ENCODE measurements at places on chromosomes 3 and 15. TPM values are rescaled to one million over a fixed set of nuclear protein-coding genes. Genes with fewer than 3 reads are reported as not detected.

The ISG20 gene
- 13.3 TPM for total RNA-seq

The HRG gene
- total RNA-seq: not detected

The TMEM42 gene
- 7.9 TPM for total RNA-seq

The GP9 gene
- not detected for total RNA-seq

The PLA2G4E gene
- not detected for total RNA-seq

The CSTA gene
- 3.6 TPM for total RNA-seq

The DAZL gene
- not detected for total RNA-seq

- no peaks in the 10 kb centered on the region for H3K27me3 ChIP-seq
- H3K27ac ChIP-seq: no peak overlapping the region
- no peak overlapping the region for H3K4me3 ChIP-seq
- no peaks in the 10 kb centered on the region for H3K4me1 ChIP-seq
- no peak for DNase-seq
- H3K36me3 ChIP-seq: no peaks in the 10 kb centered on the region
Measured at GRCh38 chr3:10929978-10930665, 62.4 kb upstream of the SLC6A1 start.

- H3K27me3 ChIP-seq: no peaks in the 10 kb centered on the region
- no peak for DNase-seq
- no peak overlapping the region for H3K4me3 ChIP-seq
- no peak overlapping the region for H3K27ac ChIP-seq
- H3K36me3 ChIP-seq: no peaks in the 10 kb centered on the region
Measured at GRCh38 chr3:61180206-61180605, 71.0 kb downstream of the FHIT start.

DNA sequence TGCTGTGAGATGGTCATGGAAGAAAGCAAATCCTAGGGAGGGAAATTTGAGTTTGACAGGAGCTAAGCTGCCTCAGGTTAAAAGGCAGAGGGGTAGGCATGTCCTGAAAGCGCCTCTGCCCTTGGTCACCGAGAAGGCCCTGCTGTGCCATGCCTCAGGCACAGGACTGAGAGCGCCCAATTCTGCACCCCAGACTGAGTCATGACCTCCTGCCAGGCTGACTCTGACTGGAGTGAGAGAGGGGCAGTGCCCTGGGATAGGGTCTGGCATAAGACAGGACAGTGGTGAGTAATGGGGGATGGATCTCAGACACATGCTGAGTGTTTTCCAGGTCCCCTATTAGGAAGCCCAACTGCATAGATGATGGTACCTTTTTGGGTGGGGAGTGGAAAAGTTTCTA is 44.4 kb downstream of the EPHB1 start:
- H3K4me1 ChIP-seq: no peaks in the 10 kb centered on the region
- H3K4me3 ChIP-seq: no peak overlapping the region
- peaks cover 2% of the 10 kb centered on the region for H3K27me3 ChIP-seq
- H3K36me3 ChIP-seq: no peaks in the 10 kb centered on the region
- H3K27ac ChIP-seq: no peak overlapping the region
- DNase-seq: no peak

- no peaks in the 10 kb centered on the region for H3K36me3 ChIP-seq
- no peak overlapping the region for H3K4me3 ChIP-seq
- H3K27me3 ChIP-seq: no peaks in the 10 kb centered on the region
- no peak for DNase-seq
Measured at GRCh38 chr3:58799271-58799670, 132.7 kb upstream of the FAM3D start.

DNA sequence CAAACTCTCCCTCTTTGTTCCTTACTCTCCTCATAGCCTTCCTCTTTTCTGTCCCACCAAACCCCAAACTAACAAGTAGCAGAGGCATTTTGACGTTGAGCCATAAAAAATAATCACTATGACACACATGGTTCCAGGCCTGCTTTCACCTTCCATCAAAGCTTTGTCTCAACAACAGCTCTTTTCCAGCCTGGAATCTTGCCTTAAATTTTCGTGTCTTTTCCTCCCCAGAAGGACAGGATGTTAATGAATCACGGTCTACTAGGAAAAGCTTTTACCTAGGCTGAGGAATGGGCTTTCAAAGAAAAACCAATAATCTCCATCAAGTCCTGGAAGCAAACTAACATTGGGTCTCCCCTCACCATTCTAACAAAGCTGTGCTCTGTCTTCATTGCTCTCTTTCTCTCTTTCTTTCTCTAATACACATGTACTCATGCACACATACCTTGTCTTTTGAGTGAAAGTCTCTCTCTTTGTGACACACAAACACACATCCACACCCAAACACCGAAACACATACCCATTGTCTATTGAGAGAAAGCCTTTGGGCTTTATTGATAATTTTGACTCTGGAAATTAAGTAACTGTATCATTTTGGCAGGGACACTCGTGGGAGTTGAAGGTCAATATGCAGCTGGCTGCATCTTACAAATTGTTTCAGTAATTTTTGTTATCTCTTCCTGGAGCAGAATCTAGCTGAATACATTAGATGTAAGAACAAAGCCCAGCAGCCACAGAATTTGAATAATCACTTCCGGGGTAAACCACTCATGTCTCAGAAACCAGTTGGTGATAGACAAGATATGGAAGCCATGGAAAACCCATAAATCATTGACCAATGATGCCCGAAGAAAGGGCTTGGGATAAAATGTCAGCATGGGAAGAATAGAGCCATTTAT is 107.4 kb upstream of the SLC4A7 start:
- no peaks in the 10 kb centered on the region for H3K27me3 ChIP-seq
- no peaks in the 10 kb centered on the region for H3K36me3 ChIP-seq
- DNase-seq: no peak
- no peak overlapping the region for H3K4me3 ChIP-seq
- H3K4me1 ChIP-seq: no peaks in the 10 kb centered on the region

DNA sequence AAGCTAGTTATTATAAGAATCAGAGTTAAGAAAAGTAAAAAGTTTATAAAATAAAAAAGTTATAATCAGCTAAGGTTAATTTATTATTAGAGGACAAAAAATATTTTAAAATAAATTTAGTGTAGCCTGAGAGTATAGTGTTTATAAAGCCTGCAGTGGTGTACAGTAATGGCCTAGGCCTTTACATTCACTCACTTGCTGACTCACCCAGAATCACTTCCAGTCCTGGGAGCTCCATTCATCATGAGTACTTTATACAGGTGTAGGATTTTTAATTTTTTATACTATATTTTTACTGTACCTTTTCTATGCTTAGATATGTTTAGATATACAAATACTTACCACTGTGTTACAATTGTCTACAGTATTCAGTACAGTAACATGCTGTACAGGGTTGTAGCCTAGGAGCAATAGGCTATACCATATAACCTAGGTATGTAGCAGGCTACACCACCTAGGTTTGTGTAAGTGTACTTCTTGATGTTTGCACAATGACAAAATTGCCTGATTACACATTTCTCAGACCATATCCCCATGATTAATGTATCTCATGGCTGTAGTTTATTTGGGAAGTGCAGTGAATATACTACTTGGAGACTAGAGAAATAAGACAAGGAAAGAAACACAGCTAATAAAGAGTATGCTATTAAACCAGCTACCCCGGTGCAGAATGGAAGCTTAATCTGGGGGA is 101.9 kb upstream of the GALNT15 start:
- no peaks in the 10 kb centered on the region for H3K4me1 ChIP-seq
- H3K27me3 ChIP-seq: no peaks in the 10 kb centered on the region
- no peaks in the 10 kb centered on the region for H3K36me3 ChIP-seq
- DNase-seq: no peak
- no peak overlapping the region for H3K4me3 ChIP-seq
- H3K27ac ChIP-seq: no peak overlapping the region

DNA sequence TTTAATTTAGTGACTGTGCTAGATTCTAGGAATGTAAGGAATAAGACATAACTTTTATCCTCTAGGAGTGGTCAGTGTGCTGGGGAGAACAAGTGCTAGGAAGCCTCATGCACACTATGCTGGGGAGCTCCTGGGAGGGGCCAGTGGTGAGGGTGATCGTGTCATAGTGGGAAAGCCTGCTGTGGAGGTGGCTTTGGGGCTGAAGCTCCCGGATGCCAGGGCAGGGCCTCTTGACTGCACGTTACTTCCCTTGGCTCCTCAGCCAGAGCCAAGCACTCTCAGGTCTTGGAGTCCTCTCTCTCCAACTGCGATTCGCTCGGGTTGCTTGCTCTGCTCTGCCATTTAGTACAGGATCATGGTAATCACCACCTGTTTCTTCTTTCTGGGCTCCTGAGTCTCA is 33.6 kb downstream of the SQOR start:
- no peak for DNase-seq
- H3K36me3 ChIP-seq: no peaks in the 10 kb centered on the region
- H3K4me1 ChIP-seq: peaks cover 2% of the 10 kb centered on the region
- no peak overlapping the region for H3K27ac ChIP-seq

DNA sequence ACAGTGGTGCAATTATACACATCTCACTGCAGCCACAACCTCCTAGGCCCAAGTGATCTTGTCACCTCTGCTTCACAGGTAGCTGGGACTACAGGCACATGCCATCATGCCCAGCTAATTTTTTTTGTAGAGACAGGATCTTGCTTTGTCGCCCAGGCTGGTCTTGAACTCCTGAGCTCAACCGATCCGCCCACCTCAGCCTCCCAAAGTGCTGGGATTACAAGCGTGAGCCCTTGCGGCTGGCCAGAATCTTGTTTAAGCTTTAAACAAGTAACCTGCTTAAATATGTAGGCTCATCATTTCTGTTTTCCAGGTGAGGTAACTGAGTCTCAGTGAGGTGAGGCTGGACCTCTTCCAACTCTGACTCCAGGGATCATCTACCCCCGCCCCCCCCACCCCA is 7.7 kb upstream of the PSTPIP1 start:
- no peak overlapping the region for H3K4me3 ChIP-seq
- no peaks in the 10 kb centered on the region for H3K27me3 ChIP-seq
- H3K36me3 ChIP-seq: no peaks in the 10 kb centered on the region
- H3K27ac ChIP-seq: no peak overlapping the region

DNA sequence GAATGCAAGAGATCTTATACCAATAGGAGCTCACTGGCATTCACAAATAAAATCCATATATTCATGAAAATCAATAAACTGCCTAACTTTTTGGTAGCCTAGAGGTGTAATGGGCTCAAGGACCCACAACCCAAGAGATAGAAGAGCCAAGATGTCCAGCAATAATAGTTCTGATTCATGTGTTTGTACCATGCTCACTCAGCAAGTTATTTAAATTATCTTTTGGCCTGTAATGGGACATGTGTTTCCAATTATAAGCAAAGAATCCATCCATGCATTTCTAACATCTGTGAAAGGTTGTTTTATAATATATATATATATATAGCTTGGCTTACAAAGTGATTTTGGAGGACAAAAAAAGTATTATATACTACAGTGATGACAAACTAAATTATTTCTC is 29.7 kb upstream of the SHC4 start:
- H3K27ac ChIP-seq: no peak overlapping the region
- DNase-seq: no peak
- no peak overlapping the region for H3K4me3 ChIP-seq
- no peaks in the 10 kb centered on the region for H3K27me3 ChIP-seq
- H3K36me3 ChIP-seq: peaks cover 5% of the 10 kb centered on the region

GRCh38 chr15:56733136-56734012 is at the start of gene ZNF280D:
ZNF280D (minus strand) TSS chr15:56733509; CDS start chr15:56707109, 26,400 bp downstream.
- peak within 1 kb of the TSS; percentile 74 for H3K4me3 ChIP-seq
- no peaks in the 10 kb centered on the region for H3K27me3 ChIP-seq
- DNase-seq: peak; percentile 95
- peak within 1 kb of the TSS; percentile 96 for H3K27ac ChIP-seq

DNA sequence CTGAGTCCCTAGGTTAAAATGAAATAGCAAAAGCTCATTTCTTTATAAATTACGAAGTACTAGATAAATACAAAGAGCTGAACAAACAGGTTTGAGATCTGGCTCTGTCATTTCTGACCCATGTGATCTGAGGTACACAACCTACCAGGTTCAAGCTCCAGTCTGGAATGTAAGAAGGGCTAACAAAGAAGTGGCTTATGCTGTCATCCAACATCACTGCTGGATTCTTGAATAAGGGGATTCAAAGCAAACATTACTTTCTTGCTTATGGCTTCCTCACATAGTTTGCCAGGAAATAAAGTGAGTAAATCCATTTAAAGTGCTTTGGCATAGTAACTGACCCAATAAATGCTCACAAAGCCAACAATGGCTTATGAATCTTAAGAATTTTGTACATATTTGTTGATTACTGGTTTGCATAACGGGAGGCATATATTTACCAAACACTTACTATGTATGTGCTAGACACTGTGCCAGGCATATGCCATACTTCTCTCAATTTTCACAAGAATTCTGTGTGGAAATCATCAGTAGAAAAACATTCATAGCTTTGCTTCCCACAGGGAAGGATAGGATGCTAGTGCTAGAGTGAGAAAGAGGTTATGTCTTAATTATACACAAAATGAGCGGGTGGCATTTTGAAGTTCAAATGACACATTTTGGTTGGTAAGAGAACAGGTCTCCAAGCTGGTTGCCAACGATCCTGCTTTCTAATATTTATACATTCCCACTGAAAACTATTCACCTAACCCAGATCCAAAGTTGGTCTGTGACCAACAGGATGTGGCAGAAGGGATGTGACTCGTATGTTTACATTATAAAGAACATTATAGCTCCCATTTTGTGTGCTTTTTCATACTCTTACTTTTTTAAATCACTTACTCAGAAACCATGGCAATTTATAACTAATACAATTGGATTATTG is 38.7 kb upstream of the CSPG5 start:
- H3K4me3 ChIP-seq: no peak overlapping the region
- no peak for DNase-seq
- H3K27me3 ChIP-seq: no peaks in the 10 kb centered on the region
- H3K27ac ChIP-seq: no peak overlapping the region
- peaks cover 9% of the 10 kb centered on the region for H3K36me3 ChIP-seq

- no peak overlapping the region for H3K27ac ChIP-seq
- H3K4me3 ChIP-seq: no peak overlapping the region
- DNase-seq: no peak
- H3K27me3 ChIP-seq: no peaks in the 10 kb centered on the region
Measured at GRCh38 chr3:45677033-45677446, 12.2 kb upstream of the SACM1L start.

GRCh38 chr15:51904421-51904820 is 67.2 kb downstream of the LEO1 start:
- peaks cover 3% of the 10 kb centered on the region for H3K36me3 ChIP-seq
- H3K27ac ChIP-seq: no peak overlapping the region
- no peak overlapping the region for H3K4me3 ChIP-seq
- no peaks in the 10 kb centered on the region for H3K4me1 ChIP-seq
- no peak for DNase-seq

DNA sequence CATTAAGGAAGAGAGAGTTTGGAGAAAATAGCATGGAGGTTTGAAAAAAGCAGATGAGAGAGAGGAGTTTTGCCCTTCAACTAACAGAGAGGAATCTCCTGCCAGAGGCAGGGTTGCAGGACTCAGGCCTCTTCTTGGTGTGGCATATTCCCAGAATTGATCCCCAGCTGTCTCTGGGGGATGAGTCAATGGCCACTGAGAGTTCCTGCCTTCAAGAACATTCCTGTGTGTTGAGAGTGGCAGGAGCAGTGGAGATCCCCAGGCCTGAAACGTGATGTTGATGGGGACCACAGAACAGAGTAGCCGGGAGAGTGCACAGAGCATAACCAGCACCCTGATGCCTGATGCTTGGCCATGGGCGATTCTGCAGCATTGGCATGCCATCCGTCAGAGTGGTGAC is 348.4 kb upstream of the THBS1 start:
- no peaks in the 10 kb centered on the region for H3K27me3 ChIP-seq
- H3K27ac ChIP-seq: no peak overlapping the region
- DNase-seq: no peak
- H3K4me3 ChIP-seq: no peak overlapping the region
- no peaks in the 10 kb centered on the region for H3K4me1 ChIP-seq
- no peaks in the 10 kb centered on the region for H3K36me3 ChIP-seq

GRCh38 chr15:29139540-29140459 is 129.8 kb downstream of the NSMCE3 start:
- no peak overlapping the region for H3K27ac ChIP-seq
- DNase-seq: no peak
- H3K27me3 ChIP-seq: no peaks in the 10 kb centered on the region
- no peak overlapping the region for H3K4me3 ChIP-seq
- H3K4me1 ChIP-seq: no peaks in the 10 kb centered on the region
